ENCODE measurements at places on chromosomes 1 and 21.
A peak's percentile ranks its signal among the peaks of the same experiment; 100 is the strongest.

- DNase-seq = no peak
These were observed 90.6 kb downstream of the ST3GAL3 start for GRCh38 chr1:43797891-43798290.

DNA sequence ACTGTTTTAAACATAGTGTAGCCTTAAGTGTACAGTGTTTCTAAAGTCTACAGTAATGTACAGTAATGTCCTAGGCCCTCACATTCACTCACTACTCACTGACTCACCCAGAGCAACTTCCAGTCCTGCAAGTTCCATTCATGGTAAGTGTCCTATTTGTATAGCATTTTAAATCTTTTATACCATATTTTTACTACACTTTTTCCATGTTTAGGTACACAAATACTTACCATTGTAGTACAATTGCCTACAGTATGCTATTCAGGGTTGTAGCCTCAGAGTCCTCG, 3.6 kb upstream of the S100A10 start:
- DNase-seq = no peak

GRCh38 chr1:196196486-196196885, 411.8 kb downstream of the KCNT2 start:
- no peak for DNase-seq

DNA sequence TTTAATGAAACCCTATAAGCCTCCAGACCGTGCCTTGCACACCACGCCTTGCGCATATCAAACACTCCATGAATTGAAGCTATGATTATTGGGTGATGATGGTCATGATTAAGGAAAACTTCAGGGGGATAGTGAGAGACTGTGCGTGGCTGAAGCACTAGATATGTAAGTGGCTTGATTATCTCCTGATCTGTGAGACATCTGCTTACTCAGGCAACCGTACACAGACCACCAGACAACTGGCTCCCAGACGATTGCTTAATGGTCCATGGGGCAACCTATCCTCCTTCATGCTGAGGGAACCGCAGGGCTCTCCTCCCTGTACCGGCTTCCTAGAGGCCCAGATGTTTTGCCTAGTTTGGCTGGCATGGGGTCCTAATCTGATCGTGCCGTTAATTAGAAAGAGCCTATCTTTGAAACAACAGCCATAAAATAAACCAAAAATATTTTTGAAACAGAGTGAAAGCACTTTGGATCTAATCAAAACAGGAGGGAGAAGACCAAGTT, 51.6 kb downstream of the IRF2BP2 start:
- no peak for DNase-seq

DNA sequence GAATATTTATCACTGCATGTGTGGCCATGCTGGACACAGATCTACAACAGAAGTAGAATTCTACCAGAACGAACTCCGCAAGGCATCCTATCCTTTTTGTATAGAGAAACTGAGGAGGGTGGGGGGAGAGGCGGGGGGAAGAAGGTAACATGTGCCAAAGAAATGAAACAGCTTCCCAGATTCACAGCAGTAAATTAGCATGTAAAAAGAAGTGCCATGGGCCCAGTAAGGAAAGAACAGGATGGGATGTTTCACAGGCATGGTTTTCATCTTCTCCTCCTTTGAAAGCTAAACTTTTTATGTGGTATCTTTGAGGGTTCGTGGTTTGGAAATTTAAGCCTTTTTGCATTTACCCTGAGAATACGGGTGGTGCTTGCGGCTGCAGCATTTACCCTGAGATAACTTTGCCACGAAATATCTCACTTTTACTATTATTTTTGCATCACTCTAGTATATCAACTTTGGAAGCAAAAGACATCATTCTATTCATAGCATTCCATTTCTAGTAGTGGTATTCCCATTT, 168.9 kb downstream of the TPR start:
- DNase-seq = no peak

DNA sequence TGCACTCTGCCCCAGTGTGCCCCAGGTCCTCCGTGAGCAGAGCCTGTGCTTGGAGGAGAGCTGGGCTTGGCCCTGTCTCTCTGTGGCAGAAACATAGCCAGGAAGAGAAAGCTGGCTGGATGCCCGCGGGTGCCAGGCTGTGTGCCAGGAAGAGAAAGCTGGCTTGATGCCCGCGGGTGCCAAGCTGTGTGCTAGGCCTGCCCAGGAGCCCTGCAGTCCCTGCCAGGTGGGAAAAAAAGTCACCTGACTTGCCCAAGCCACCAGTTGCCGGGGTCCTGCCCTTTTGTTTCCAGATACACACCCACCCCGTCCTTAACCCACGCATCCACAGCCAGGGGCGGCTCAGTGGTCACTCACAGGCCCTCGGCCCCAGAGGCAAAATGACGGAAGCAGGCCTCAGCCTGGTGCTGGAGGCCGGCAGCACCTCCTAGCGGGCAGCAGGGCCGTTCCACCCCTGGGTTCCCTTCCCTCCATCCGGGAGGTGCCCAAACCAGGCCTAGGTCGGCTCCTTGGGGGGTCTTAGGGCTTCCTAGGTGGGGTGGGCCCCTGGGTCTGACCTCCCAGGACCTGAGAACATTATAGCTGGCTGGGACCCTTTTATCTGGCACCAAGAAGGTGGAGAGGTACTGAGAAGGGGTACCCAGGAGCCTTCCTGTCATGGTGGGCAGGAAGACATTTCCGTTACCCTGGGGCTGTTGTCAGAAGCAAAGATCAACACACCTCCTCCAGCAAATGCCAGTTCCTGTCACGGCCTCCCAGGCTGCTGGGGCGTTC, 9.1 kb downstream of the ITGB2 start:
- peak; percentile 32 for DNase-seq

GRCh38 chr1:224377676-224378006, 21.0 kb downstream of the CNIH4 start:
- DNase-seq = no peak

DNA sequence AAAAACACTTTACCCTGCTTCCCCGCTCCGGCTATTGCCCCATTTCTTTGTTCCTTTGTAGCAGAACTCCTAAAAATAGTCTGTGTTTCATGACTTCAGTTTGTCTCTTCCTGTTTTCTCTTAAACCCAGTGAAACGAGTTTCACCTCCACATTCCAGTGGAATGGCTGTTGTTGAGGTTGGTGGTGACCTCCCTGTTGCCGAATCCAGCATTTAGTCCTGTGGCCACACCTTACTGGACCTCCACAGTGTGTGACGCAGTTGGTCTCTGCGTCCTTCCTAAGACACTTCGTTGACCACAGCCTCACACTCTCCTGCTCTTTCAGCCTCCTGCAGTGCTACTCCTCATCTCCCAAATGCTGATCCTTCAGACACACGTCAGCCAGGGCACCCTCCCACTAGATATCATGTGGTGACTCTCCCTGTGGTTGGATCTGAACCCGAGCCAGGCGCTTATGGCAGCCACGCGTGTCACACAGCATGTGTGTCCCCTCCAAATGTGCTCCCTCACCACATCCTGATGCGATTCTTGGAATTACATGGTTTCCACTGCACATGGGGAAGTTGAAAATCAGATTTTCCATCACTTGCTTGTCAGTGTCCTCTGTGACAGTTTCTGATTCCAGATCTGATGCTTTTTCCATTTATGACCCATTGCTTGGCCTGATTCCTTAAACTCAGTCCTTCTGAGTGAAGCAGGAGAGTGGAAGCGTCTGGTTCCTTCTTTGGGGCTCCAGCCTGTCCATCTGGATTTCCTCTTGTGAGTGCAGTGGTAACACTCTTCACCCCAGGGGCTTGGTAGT, 99.1 kb upstream of the ARTN start:
- DNase-seq = no peak

DNA sequence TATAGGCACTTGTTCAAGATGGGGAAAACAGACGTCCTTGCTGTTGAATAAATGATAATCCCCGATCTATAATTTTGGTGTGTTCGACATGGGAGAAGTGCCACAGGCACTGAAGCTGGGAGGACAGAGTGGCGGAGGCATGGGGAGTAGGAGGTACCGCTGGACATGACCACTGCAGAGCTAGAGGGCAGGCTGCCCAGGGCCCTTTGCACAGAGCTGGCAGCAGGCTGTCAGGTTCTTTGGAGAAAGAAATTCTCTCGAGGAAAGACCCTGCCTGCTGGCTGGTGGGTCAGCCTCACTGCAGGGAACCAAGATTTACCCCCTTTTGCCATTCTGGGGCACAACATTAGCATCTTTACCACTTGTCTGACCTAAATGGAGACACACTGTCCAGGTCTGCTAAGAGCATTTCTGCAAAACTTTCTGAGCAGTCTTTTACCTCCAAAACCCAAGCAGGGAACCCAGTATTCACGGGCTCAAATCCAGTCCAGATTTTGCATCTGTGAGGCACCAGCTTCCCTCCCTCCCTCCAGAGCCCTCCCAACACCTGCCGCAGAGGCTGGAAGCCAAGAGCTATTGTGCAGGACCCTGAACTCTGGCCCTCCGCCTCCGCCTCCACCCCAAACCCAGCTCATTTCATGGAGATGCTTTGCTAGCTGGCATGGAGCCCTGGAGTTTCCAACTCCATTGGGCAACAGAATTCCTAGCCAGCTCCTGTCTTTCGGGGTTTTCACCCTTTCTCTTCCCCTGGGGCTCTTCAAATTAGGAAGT, 142.3 kb downstream of the PLXNA2 start:
- no peak for DNase-seq

GRCh38 chr1:248850124-248850523, 8.8 kb downstream of the ZNF692 start:
- DNase-seq = no peak

- no peak for DNase-seq
These were observed 288.3 kb upstream of the ADGRL2 start for GRCh38 chr1:81512252-81513003.

- DNase-seq = no peak
These were observed 16.0 kb upstream of the CD55 start for GRCh38 chr1:207305489-207305873.

DNA sequence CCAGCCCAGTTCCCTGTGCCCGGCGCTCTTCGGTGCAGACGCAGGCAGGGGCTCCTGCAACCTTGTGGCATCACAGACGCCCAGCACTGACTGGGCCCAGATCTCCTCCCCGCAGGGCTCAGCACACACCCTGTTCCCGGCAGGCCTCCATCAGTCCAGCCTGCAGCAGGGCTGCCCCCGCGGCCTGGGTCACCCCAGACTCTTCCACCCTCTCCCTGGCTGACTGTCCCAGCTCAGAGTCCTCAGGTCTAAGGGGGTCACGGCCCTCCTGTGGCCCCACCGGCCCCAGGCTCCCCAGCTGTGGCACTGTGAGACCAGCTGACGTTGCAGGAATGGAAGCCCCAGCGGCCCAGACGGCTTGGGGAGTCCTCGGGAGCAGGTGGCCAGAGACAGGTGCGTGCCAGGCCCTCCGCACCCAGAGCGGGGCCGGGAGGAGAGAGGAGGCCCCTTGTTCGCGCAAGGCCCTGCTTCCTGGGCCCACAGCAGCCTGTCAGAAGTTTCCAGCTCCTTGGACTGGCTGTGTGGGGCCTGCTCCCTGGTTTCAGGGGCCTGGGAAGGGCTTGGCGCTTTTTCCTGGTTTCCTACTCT, 4.2 kb downstream of the B3GALT6 start:
- DNase-seq = no peak

- DNase-seq = no peak
These were observed 66.4 kb upstream of the SOD1 start for GRCh38 chr21:31592963-31593560.

DNA sequence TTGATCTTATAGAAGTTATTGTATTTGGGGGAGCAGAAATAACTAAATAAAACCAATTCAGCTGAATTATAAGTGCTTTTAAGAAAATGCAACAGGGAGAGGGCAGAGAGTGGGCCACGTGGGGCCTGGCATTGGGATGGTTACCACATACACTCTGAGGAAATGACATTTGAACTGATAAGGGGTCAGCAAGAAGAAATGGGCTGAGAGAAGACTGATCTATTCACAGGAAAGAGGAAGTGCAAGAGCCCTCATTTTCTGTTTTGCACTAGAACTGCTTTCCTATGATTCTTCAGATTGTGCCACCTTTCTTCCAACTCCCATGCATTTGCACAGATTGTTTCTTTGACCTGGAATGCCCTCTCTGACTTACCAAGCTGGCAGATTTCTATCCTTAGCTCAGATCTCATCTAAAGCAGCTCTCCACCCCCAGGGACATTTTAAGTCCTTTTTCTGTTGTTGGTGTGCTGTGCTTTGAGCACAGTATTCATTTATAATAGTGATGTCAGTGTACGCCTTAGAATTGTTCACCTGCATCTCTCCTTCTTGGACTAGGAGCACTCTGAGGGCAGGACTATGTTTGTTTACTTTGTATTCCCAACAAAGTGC, 115.9 kb downstream of the FGGY start:
- DNase-seq = no peak

DNA sequence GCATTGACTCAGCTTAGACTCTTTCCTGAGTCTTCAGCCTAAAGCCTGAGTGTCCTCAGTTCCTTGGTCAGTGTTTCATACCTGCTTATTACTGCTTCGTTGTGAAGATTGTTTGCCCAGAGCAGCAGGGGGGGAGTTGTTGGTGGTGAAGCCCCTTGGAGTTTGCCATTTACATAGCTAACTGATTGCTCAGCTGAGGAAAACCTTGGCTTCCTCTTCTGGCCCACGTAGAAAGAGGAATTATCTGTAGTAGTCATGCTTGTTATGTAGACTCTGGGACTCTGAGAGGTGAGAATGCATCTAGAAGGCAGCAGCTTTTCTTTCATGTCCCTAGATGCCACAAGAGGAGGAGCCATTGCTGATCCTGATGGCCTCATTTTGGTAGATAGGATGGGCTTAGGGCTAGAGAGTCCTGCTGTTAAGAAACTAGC, 125.9 kb downstream of the MAST2 start:
- DNase-seq = no peak

DNA sequence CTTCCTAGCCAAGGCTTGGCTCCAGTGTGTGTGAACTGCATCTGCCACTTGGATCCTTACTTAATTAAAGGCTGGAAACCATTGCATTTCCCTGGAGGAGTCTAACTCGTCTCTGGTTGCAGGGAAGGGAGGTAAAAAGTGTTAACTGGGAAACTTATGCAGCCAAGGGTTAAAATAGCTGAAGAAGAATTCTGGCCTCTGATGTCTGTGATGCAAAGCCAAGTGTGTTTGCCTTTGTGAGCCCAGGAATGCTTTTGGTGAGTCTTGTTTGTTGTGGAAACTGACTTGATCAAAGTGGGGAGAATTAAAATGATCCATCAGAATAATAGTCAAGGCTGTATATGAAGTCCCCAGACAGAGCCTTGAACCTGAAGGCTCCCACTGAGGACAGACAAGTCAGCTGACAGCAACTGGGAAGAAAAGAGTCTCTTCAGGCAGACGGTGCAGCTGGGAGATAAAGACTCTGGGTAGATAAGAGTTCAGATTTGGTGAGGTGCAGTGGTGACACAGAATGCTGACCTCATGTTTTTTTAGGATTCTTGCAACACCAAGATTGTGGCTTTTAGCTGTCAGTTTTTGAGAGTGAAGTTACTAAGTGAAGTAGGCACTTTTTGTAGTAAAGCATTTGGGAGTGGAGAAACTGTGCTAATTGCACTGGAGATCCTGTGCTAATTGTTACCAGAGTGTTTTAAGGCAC, 59.5 kb upstream of the WLS start:
- DNase-seq = no peak

GRCh38 chr21:25556091-25556490, 51.2 kb downstream of the MRPL39 start:
- DNase-seq = no peak

Measured in activated T-helper 1 cell treated with anti-CD3 and anti-CD28 coated beads, Interleukin-2, amount 50 U/mL, for 16 hours (primary cell).